ENCODE measurements at places on chromosomes 7 and 10. TPM values are rescaled to one million over a fixed set of nuclear protein-coding genes. Genes with fewer than 3 reads are reported as not detected.

Gene NPY4R2
- polyA plus RNA-seq, result not detected

Gene AOC1
- 0.78 TPM for polyA plus RNA-seq

Gene PRKAR2B
- 6.4 TPM for polyA plus RNA-seq

Gene UNCX
- polyA plus RNA-seq, result not detected

Gene UCMA
- polyA plus RNA-seq, result 0.16 TPM

GRCh38 chr7:111855161-111855841 lies 293.0 kb upstream of the IMMP2L start:
- peak; percentile 39 for DNase-seq

- DNase-seq, result no peak
Measured at GRCh38 chr7:97357459-97357858, 240.0 kb downstream of the SDHAF3 start.

GRCh38 chr10:71640607-71641006 lies 79.0 kb downstream of the C10orf105 start:
- DNase-seq, result no peak

DNA sequence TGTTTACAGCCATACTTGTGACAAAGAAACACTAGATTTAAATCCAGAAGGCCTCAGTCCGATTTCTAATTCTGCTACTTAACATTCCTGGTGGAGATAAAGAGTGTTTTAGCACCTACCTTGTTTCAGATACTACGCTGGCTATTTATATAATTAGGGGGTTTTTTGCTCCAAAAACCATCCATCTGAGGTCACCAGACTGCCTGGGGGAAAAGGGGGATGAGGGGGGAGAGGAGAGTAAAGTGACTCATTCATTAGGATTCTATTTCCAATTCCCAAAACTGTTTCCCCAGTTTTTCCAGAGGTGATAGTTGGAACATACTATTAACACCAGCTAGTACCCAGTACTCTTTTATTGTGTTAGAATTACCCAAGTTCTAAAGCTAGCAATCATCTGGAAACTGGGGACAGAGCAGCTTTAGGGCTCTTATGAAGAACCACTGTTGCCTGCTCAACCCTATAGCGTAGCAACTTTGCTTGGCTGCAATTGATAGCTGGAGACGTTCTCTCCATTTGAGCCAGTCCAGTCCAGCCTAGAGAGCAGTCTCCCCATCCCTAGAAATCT lies 6.6 kb downstream of the GCC1 start:
- DNase-seq, result no peak

DNA sequence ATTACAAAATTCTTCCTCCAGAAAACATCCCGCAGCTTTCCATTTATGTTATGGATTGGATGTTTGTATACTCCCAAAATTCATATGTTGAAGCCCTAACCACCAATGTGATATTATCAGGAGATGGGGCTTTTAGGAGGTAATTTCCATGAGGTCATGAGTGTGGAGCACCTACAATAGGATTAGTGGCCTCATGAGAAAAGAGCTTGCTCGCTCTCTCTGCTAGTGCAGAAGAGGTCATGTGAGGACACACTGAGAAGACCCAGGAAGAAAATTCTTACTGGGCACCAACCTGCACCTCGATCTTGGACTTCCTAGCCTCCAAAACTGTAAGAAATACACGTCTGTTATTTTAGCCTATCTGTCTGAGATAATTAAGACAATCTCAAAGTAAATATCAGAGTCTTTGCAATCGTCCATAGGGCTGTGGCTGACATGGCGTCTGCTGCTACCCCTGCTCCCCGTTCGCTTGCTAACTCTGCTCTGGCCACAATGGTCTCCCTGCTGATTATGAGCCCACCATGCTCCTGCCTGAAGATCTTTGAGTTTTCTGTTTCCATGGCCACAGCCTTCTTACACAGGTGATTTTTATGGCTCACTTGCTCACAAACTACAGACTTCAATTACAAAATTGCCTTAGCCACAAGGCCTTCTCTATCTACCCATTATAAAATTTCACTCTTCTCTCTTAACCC lies 333.3 kb downstream of the CACNA2D1 start:
- DNase-seq, result no peak

DNA sequence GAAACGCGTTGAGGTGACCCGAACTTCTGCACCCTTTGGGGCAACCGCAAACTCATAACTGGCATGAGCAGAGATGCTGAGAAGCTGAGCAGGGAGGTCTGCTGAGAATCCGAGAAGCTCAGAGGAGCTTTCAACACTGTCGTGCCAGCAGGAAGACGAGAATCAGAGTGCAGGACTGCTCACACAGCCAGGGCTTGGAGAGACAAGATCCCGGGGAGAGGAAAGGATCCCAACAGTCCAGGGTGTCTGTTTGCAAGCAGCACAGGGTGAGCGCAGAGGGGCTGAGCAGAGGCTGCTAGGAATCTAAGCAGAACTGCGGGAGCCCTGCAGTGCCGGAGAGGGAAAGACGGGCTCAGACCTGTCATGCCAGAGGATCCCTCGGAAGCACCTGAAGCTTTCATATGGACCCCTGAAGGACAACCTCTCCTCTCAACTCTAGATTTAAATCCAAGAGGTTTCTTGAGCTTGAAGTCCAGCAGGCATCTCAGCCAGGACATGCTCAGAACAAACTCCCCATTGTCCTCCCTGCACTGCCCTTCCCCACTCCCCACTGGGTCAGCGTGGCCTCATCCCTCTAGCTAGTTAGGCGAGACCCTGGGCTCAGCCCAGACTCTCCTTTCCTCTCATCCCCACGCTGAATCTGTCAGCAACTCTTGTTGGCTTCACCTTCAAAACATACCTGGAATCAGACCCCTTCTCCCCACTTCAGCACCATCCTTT lies 40.7 kb downstream of the FOXL3 start:
- DNase-seq, result no peak

GRCh38 chr7:100444311-100445278 lies 8.3 kb upstream of the PPP1R35 start:
- peak; percentile 70 for DNase-seq

GRCh38 chr10:97759158-97759887 lies 12.5 kb downstream of the SFRP5 start:
- peak; percentile 29 for DNase-seq

GRCh38 chr10:16999665-17000451 lies 129.8 kb downstream of the CUBN start:
- DNase-seq, result peak; percentile 79

DNA sequence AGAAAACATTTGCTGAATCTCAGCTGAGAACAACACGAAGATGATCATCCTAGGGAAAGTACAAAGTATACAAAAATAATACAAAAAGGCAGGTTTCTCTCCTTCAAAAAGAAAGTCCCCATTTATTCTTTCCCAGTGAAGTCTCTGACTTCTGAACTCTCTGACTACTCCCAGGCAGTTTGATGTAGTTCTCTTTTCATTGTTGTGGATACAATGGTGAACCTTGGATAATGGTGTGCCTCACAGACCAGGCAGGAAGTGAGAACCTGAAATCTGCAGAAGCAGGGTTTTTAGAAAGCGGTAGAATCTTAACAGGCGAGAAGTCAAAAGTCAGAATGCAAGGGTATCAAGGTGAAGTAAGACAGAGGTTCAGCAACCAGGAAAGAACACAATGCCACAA lies 150.8 kb upstream of the NRP1 start:
- DNase-seq, result no peak

DNA sequence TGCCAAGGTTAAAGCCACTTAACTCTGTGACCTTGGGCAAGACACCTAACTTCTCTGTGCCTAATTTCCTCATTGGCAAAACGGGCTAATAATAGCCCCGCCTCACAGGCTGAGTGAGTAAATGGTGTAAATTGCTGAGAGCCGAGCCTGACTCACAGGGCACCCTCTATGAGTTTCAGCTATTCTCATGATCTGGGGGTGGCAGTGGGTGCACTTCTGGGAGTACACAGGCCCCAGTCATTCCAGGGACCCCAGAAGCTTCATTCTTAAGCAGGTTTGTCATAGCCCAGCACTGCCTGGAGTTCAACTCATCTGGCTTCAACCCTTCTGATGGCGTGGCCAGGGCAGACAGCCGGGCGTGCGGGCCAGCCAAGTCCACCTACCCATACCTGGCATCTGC lies 137.2 kb downstream of the GRID1 start:
- no peak for DNase-seq

- peak; percentile 76 for DNase-seq
Measured at GRCh38 chr10:31808258-31809218, 120.1 kb downstream of the ARHGAP12 start.

DNA sequence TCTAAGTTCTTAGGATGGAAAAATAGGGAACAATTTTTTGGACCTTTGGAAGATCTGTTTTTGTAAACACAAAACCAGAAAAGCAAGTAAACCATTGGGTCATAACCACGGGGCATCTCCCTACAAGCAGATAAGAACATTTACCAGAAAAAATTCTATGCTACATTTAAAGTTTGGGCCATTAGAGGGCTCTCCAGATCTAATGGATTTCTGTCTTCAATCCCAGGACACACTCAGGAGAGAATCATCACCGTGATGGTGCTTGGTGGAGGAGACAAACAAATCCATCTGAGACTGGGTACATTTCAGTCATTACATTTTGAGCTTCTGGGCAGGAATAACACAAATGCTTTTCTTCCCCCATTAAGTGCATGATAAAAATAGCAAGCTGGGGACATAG lies 178.4 kb upstream of the TARP start:
- peak; percentile 41 for DNase-seq

- no peak for DNase-seq
Measured at GRCh38 chr7:143437578-143437977, 5.7 kb upstream of the TAS2R60 start.

GRCh38 chr7:131011432-131011742 lies 277.4 kb upstream of the KLF14 start:
- DNase-seq, result no peak

GRCh38 chr10:96660297-96660696 lies 60.0 kb downstream of the PIK3AP1 start:
- DNase-seq, result no peak

- no peak for DNase-seq
Measured at GRCh38 chr10:122343936-122344335, 30.6 kb upstream of the PLEKHA1 start.

DNA sequence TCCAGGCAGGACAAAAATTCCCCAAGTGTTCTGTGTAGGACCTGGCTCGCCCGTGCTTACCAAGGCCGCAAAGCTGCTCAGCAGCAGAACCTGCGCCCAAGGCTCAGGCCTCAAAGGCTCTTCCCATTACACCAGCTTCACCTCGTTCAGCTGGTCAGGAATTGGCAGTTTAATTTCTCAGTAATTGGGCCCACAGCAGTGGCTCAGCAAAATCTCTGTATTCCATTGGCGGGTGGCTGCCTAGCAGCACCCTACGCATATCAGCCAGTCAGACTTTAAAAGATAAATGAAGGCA lies 5.8 kb downstream of the FZD9 start:
- no peak for DNase-seq

DNA sequence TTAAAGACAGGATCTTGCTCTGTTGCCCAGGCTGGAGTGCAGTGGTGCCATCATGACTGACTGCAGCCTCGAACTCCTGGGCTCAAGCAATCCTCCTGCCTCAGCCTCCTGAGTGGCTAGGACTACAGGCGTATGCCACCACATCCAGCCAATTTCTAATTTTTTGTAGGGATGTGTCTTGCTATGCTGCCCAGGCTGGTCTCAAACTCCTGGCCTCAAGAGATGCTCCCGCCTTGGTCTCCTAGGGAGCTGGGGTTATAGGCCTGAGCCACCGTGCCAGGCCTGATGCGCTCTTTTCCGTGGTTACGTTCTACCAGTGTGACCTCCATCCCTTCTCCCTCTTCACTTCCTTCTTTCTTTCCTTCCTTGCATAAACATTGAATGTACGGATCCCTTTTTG lies 34.2 kb upstream of the IL15RA start:
- DNase-seq, result no peak

- DNase-seq, result no peak
Measured at GRCh38 chr10:551373-552252, 137.9 kb downstream of the DIP2C start.

DNA sequence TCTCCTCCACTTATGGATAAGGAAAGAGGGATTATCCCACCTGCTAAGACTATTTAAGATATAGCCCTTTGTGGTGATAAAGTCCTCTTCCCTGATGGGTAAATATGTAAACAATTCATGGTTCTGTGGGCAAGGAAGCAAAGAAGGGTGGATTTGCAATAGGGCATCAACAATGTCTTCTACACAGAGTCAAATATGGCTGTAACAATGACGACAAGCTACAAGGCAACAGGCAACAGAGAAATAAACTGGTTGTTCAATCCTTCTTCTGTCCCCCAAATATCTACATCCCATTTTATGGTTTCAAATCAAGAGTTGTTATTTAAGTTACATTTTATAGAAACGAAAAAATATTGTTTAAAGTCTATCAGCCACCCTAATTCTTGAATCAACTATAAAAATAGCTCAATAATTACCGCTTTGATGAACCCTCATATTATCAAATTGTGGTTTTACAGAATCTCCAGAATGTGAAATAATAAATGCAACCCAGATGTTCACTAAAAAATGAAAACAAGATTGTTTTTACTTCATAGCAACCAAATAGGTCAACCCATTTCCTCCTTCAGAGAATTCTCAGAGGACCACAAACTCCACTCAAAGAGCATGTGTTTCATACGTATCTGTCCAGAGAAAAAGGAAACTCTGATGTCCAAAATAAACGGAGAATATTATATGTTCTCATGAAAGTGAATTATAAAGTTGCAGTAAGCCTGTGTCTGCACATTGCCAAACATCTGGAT lies 13.8 kb downstream of the CYTH3 start:
- DNase-seq, result peak; percentile 84

- no peak for DNase-seq
Measured at GRCh38 chr7:2941216-2941859, 97.2 kb upstream of the GNA12 start.

DNA sequence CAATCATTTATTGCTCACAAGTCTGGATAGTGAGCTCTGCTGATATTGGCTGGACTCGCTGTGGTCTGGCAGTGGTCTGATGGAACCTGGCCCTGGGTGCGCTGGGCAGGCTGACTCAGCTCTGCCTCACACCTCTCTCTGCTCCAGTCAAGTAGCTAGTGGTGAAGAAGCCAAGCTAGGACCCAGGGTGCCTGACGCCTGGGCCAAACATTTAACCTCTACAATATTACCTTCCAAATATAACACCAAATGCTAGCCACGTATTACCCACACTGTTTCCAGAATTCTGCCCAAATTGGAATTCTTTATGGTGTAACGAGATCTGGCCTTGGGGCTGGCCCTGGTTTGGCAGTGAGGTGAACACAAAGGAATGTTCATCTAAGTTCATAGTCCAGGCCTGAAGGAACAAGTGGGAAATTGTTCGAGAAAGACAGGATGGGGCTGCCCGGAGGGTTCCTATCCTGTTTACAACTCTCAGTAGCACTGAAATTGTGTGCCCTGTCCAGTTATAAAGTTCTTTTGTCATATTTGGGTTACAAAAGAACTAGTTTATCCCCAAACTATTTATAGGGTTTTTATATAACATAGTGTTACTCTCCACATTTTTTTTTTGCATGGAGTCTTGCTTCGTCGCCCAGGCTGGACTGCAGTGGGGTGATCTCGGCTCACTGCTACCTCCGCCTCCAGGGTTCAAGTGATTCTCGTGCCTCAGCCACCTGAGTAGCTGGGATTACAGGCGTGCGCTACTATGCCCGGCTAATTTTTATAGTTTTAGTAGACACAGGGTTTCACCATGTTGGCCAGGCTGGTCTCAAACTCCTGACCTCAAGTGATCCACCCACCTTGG lies 16.3 kb downstream of the OR2AE1 start:
- DNase-seq, result no peak

Data from muscle of back (tissue), 13 donors.